ENCODE measurements at places on chromosomes 3 and 15.

- no peak overlapping the region for H3K4me3 ChIP-seq
- H3K36me3 ChIP-seq, result no peaks in the 10 kb centered on the region
- H3K27me3 ChIP-seq, result no peaks in the 10 kb centered on the region
Observed at GRCh38 chr3:71251156-71251775, 332.3 kb downstream of the FOXP1 start.

- H3K4me3 ChIP-seq, result peak overlapping the region; percentile 87
- peaks cover 34% of the 10 kb centered on the region for H3K4me1 ChIP-seq
- peaks cover 10% of the 10 kb centered on the region for H3K36me3 ChIP-seq
- no peaks in the 10 kb centered on the region for H3K27me3 ChIP-seq
- DNase-seq, result peak; percentile 65
Observed at GRCh38 chr3:48301800-48302166, 31.7 kb downstream of the SPINK8 start.

- no peak overlapping the region for H3K27ac ChIP-seq
- H3K36me3 ChIP-seq, result no peaks in the 10 kb centered on the region
- no peak overlapping the region for H3K4me3 ChIP-seq
- no peak for DNase-seq
- H3K4me1 ChIP-seq, result peaks cover 13% of the 10 kb centered on the region
- H3K27me3 ChIP-seq, result no peaks in the 10 kb centered on the region
Observed at GRCh38 chr3:39760325-39760724, 49.1 kb upstream of the MYRIP start.

GRCh38 chr3:115127208-115127607 lies 19.9 kb downstream of the ZBTB20 start:
- no peaks in the 10 kb centered on the region for H3K36me3 ChIP-seq
- H3K4me3 ChIP-seq, result no peak overlapping the region
- no peak overlapping the region for H3K27ac ChIP-seq
- no peak for DNase-seq
- H3K4me1 ChIP-seq, result no peaks in the 10 kb centered on the region

DNA sequence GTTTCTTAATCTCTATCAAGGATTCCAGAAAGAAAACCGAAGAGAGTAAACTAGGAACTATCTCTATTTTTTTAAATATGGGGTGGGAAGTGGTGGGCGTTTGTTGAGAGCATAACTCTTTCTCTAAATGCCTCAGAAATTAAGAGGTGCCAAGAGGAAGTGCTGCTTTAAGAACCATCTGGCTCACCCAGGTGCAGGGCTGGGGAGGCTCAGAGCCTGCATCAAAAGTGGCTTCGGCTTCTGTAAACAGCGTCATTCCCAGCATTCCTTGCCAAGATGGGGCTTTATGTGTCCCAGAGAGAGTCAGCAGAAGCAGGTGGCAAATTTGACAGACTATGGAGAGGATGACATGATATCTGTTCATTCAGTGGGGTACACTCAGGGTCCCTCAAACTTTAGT lies 123.3 kb upstream of the BFSP2 start:
- H3K27me3 ChIP-seq, result no peaks in the 10 kb centered on the region
- no peaks in the 10 kb centered on the region for H3K36me3 ChIP-seq
- no peak overlapping the region for H3K4me3 ChIP-seq
- DNase-seq, result no peak
- peaks cover 8% of the 10 kb centered on the region for H3K4me1 ChIP-seq

DNA sequence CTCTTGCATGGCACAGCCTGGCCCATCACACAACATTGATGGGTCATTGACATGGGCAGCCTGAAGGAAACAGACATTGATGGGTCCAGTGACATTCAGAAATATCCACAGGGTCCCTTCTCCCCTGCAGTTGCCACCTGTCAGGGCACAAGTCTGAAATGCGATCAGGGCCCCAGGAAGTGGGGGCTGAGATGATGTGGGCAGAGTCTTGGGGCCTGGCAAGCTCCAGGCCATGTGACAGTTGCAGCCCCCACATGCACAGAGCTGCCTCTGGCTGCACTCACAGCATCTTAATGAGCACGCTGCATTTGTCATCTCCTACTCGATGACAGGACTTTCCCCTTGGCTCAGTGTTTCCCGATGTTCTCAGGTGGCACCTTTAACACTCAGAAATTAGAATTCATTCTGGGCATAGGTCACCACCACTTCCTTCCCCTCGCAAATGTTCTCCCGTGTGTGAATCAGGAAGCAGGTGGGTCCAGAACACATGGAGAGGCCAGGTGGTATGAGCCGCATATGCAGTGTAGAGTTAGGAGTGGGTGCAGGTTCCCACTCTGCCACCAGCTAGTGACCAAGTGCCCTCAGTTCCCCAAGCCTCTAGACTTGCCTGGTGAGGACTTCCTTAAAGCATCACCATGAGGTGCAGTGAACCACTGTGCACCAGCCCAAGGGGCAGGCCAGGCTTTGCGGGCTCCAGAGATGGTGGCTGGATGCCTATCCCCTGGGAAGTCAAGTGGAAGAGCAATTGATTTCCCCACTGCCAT lies 1.6 kb upstream of the TXNRD3 start:
- H3K4me3 ChIP-seq, result no peak overlapping the region
- no peaks in the 10 kb centered on the region for H3K36me3 ChIP-seq
- no peaks in the 10 kb centered on the region for H3K4me1 ChIP-seq

DNA sequence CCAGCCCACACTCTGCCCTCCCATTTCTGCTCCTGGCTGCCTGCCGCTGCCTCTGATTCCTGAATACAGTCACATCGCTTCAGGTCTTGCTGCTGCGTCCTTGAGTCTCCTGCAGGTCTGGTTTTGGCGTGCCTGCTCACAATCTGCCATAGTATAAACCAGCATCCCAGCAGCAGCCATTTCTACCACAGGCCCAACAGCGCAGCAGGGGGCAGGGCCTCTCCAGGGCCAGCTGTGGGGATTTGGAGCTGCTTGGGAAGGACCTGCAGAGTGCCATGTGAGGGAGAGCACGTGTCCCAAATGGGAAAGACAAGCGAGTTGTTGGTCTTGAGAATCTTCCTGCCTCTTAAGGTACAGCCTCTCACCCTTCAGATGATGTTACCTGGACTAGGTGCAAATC lies 398.3 kb upstream of the PPP2R3A start:
- no peak overlapping the region for H3K4me3 ChIP-seq
- no peaks in the 10 kb centered on the region for H3K4me1 ChIP-seq
- no peak for DNase-seq
- no peak overlapping the region for H3K27ac ChIP-seq
- no peaks in the 10 kb centered on the region for H3K36me3 ChIP-seq

DNA sequence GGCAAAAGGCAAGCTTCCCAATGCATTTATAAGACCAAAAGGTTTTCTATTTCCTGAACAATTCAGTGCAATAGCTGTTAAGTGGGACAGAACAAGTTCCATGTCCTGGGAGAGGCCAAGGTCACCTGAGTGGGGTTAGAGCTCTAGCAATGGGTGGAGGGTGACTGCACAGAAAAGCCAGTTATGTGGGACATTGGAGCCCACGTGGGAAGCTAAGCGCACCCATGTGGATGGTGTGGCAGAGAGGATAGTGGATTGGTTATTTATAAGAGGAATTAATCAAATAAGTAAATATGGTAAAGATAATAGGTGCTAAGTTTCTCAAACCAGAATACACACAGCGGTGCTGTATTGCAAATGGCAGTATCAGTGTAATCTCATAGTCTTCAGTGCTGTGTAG lies 6.3 kb downstream of the NSMCE3 start:
- H3K27ac ChIP-seq, result no peak overlapping the region
- no peak for DNase-seq
- H3K4me3 ChIP-seq, result no peak overlapping the region

DNA sequence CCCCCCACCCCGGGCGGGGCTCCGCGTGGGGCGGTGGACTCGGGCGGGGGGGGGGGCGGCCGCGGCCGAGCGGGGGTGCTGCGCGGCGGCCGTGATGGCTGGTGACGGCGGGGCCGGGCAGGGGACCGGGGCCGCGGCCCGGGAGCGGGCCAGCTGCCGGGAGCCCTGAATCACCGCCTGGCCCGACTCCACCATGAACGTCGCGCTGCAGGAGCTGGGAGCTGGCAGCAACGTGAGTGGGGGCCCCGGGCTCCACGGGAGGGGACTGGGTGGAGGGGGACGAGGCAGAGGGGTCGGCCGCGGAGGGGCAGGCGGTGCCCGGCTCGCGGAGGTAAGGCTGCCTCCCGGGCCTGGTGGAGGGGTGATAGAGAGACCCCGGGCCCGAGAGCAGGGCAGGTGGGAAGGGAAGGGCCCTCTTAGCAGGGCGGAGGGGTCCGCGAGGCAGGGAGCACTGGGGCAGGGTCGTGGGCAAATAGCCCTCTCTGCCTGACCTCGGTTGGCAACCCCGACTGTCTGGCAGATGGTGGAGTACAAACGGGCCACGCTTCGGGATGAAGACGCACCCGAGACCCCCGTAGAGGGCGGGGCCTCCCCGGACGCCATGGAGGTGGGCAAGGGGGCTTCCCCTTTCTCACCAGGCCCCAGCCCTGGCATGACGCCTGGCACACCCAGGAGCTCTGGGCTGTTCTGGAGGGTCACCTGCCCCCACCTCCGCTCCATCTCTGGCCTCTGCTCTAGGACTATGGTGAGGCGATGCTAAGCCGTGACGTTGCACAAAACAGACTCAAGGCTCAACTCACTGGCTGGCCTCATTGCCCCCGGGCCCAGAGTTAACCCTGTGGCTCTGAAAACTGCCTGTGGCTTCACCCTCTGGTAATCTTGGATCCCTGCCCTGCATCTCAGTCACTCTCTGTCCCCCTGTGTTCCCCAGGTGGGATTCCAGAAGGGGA lies at the start of gene ECE2:
Gene ECE2 (plus strand): TSS at position 62 of the 950 bp plus-strand sequence. CDS start 132 bp downstream, at position 194.
- no peak within 1 kb of the TSS for H3K4me3 ChIP-seq
- no peaks in the 10 kb centered on the region for H3K36me3 ChIP-seq
- no peaks in the 10 kb centered on the region for H3K27me3 ChIP-seq
- DNase-seq, result no peak
- H3K4me1 ChIP-seq, result no peaks in the 10 kb centered on the region
- H3K27ac ChIP-seq, result no peak within 1 kb of the TSS

DNA sequence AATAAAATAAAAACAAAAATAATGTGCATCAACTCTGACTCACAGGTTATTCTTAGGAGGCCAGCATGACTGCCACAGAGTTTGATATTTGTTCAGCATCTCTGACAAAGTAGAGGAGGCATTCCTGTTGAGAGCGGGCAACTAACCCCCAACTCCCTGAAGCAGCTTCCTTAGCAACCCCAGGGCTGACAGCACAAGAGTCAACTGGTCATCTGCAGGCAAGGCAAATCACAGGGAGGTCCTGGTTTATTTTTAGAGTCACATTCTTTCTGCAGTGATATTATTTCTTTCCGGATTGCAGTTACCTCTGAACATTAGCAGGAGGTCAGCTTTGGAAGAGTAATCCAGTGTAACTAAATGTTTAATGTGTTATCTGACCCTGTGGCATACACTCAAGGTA lies 273.0 kb downstream of the PLCL2 start:
- DNase-seq, result no peak
- H3K4me3 ChIP-seq, result no peak overlapping the region
- no peak overlapping the region for H3K27ac ChIP-seq
- no peaks in the 10 kb centered on the region for H3K4me1 ChIP-seq

- no peak overlapping the region for H3K4me3 ChIP-seq
- no peaks in the 10 kb centered on the region for H3K36me3 ChIP-seq
- no peak overlapping the region for H3K27ac ChIP-seq
- H3K27me3 ChIP-seq, result no peaks in the 10 kb centered on the region
- DNase-seq, result no peak
Observed at GRCh38 chr3:117266806-117267205, 557.2 kb downstream of the TUSC7 start.

GRCh38 chr3:171965067-171965712 lies 74.2 kb upstream of the FNDC3B start:
- H3K4me1 ChIP-seq, result no peaks in the 10 kb centered on the region
- H3K36me3 ChIP-seq, result no peaks in the 10 kb centered on the region
- H3K27ac ChIP-seq, result no peak overlapping the region
- no peak for DNase-seq
- H3K27me3 ChIP-seq, result no peaks in the 10 kb centered on the region

DNA sequence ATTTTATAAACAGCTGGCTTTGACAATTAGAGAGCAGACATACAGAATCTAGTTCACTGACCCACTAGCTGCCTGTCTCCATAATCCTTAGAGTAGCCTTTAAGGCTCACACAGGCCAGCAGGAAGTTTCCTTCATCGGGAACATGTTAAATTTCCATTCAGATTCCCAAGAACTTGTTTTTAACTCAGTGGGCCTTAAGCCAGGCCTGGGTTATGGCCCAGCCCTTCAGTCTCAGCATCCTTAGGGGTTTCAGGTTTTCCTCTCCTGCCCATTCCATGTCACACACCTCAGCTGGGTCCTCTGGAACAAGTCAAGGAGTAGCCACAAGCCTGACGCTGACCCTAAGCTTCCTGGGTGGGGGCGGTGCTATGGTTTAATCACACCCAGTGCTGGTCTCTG lies 15.0 kb downstream of the CDAN1 start:
- no peak overlapping the region for H3K4me3 ChIP-seq
- no peaks in the 10 kb centered on the region for H3K27me3 ChIP-seq
- H3K36me3 ChIP-seq, result peaks cover 16% of the 10 kb centered on the region
- no peak overlapping the region for H3K27ac ChIP-seq

DNA sequence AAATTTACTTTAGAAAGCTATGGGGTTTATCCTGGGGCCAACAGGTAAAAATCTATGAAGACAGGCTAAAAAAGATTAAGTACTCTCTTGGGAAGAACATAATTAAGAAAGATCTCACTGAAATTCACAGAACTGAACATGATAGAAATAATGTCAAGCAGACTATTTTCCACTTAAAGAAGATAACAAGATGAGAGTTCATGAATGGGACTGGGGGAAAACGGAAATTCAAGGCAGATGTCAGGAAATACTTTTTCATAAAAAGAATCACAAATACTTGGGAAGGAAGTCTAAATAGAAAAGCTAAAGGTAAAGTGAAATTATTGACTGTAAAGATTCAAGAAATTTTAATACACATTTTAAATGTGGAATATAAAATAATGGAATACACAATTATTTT lies 737.6 kb downstream of the EPHA3 start:
- no peaks in the 10 kb centered on the region for H3K36me3 ChIP-seq
- no peaks in the 10 kb centered on the region for H3K27me3 ChIP-seq
- no peak for DNase-seq
- no peak overlapping the region for H3K27ac ChIP-seq

DNA sequence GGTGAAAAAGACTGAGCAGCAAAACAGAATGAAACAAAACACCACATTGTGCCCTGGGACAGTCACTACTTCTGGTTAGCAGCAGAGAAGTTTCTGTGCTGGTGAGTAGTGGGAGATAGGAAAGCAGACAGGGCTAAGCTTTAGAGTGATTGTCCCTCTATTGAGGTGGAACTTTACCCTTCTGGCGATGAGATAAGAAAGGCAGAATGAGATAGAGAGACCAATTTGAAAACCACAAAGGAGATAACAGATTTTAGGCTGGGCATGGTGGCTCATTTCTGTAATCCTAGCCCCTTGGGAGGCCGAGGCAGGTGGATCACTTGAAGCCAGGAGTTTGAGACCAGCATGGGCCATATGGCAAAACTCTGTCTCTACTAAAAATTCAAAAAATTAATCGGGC lies 208.5 kb downstream of the TBL1XR1 start:
- no peaks in the 10 kb centered on the region for H3K36me3 ChIP-seq
- no peak for DNase-seq
- no peaks in the 10 kb centered on the region for H3K27me3 ChIP-seq

DNA sequence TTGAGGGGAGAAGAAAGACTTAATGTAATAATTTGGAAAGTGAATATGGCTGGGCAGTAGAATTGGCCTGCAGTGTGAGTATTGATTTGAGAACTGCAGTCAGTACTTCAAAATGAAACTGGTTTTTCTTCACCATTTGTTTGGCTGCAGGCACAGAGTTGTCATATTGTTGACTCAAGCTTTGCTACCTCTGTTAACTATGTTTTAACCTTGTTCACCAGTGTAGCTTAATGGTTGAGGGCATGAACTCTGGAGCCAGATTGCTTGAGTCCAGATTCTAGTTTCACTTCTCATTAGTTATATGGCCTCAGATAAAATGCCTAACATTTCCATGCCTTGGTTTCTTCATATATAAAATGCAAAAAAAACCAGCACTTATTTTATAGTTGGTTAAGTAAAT lies 64.1 kb downstream of the CFAP44 start:
- H3K27me3 ChIP-seq, result no peaks in the 10 kb centered on the region
- DNase-seq, result no peak
- H3K4me1 ChIP-seq, result no peaks in the 10 kb centered on the region
- no peak overlapping the region for H3K27ac ChIP-seq
- no peak overlapping the region for H3K4me3 ChIP-seq

Data from Karpas-422 (cell line).